Fibroblast of skin of back (primary cell): ENCODE measurements at places on chromosomes 12 and 14.
A peak's percentile ranks its signal among the peaks of the same experiment; 100 is the strongest.

DNA sequence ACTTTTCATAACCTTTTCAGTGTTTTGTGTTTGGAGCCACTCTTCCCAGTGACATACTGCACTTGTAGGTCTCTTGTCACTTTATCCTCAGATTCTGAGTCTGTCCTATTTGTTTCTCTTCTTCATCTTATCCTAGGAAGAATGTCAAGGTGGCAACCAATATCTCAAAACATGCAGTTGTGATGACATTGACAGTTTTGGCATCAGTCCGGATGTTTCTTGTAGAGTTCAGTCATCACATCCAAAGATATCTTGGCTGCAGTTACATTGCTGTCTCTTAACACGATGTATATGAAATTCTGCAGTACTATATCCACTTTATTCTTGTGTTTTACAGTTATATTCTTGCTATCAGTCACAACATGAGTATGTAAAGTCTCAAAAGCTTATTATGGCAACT is 6.4 kb downstream of the ADIPOR2 start:
- no peak for DNase-seq

DNA sequence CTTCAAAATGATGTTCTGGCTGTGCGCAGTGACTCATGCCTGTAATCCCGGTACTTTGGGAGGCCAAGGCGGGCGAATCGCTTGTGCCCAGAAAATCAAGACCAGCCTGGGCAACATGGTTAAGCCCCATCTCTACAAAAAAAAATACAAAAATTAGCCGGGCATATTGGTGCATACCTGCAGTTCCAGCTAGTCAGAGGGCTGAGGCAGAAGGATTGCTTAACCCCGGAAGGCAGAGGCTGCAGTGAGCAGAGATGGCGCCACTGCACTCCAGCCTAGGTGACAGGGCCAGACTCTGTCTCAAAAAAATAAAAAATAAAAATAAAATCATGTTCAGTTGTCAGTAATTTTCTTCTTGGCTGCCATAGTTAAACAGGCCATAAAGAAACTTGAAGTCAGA is 245.9 kb upstream of the USP15 start:
- DNase-seq: no peak

DNA sequence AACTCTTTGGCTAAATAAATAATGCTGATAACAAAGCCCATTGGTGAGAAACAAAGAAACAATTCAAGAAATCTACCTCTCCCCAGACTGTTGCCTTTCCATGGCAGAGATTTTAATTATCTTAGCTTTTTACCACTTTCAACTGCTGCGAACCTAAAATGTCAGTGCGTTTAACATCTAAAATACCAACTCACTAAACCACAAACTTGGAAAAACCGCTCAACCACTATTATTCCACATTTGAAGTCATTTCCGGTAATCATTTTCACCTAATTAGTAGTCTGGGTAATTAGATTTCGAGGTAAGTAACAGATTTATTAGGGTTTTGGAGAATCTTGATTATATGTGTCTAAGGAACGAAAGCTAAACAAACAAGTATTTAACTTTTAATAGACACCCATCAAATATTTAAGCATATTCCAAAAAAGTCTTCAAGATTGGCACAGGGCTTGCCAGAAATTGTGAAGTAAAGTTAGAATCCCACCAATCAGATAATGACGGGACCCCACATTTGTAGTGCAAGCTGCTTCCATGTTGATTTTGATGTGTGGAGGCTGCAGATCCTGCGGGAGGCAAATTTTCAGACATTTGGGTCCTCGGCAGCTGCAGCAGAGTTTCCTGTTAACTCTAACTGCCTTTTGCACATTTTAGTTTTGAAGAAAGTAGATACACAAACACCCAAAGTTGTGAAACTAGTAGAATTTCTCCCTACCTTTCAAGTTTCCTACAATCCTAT is 4.1 kb downstream of the OTX2 start:
- DNase-seq: no peak

- DNase-seq: no peak
Measured at GRCh38 chr14:65618996-65619395, 206.5 kb downstream of the FUT8 start.

GRCh38 chr12:91935296-91935695 is 210.3 kb downstream of the BTG1 start:
- no peak for DNase-seq

DNA sequence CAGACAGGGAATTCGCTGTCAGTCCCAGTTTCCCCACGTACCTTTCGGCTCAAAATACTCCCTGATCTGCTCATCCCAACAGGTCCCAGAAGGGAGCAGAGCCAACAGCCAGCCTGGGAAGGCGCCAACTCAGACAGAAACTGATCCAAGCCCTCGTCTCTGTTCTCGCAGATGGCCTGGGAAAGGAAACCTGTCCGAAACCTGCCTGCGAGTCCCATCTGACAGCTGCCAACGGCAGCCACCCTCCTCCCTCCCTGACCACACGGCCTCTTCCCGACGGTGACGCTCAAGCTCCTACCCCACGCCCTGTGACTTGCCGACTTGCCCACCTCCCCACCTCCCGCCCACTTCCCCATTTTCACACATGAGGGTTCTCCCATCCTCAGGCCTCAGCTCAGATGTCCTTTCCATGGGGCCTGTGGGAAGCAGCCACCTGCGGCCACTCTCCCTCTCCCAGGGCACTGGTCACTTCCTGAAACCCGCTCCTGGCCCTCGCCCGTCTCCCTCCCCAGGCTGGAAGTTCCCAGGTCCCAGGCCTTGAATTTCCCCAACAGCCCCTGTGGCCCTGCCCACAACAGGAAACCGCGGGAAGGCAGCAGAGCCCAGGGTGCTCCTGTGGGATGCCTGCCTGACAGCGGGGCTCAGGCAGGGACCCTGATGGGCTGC is 60.9 kb upstream of the FBRSL1 start:
- no peak for DNase-seq

- DNase-seq: no peak
Measured at GRCh38 chr14:73267474-73267873, 30.2 kb downstream of the PAPLN start.

DNA sequence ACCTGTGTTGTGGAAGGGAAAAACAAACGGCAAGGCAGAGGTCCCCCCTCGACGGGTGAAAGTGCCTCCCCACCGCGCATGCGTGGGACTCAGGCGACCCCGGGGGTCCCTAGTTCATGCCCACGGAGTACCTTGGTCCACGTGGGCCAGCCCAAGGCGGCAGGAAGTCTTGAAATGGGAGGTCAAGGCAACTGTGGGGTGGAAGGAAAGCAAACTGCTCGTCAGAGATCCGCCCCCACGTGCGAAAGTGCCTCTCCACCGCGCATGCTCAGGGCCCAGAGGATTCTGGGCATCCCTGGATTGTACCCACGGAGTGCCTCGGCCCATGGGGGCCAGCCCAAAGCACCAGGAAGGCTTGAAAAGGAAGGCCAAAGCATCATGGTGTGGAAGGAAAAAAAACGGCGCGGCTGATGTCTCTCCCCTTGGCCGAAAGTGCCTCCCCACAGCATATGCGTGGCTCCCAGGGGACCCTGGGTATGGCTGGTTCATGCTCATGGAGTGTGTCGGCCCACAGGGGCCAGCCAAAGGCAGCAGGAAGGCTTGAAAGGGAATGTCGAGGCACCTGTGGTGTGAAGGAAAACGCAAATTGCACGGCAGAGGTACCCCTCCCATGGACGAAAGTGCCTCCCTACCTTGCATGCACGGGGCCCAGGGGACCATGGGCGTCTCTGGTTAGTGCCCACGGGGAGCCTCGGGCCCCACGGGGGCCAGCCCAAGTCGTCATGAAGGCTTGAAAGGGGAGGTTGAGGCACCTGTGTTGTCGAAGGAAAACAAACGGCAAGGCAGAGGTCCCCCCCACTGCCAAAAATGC is 369.7 kb downstream of the ALG10 start:
- DNase-seq: no peak

GRCh38 chr12:91074851-91075250 is 17.0 kb upstream of the KERA start:
- DNase-seq: no peak

DNA sequence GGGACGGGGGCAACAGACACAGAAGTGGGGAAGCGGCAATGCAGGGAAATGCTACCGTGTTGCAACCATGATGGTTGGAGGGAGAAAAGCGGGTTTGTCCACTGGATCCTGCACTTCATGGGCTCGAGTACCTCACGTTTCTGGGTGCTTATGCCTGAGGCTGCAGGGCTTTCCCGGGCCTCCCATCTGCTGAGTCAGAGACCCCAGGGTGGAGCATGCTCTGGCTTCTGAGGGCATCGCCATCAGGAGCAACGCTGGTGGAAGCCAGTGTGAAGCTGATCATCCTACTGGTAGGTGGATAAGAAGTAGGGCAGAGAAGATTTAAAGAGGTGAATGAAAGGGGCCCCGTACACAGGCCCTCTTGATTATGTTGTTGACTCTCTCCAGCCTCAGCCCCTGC is 5.0 kb upstream of the ADGRD1 start:
- no peak for DNase-seq

DNA sequence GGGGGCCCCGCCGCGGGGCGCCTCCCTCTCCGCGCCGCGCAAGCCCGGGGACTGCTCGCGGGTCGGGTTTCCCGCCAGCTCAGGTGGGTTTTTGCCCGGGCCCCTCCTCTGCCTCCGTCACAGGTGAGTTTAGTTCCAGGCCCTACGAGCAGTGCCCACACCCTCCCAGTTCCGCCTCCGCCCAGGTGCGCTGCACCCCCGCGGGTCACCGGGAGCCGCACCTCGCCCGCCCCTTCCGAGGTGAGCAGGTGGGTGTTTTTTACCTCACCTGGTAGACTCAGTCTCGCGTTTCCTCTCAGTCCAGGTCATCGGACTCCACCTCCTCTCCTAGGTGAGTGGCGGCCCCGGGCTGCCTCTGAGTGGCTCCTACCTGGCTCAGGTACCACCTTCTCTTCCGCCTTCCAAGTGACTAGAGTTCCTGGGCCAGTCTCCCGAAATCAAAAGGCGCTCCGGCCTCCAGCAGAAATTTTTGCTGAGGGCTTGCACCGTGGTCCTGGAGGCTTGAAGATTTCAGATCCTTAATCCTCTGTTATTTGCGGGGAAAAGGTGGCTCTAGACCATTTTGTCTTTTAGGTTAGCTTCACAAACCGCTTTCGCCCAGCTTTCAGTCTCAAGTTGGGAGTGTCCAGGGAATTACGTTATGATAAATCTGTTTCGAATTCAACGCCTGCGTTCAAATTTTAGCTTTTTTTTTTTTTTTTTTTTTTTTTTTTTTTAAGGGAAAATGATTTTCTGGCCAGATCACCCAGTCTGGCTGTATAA is at the start of gene TMEM30B:
TSS of gene TMEM30B (minus strand) at position 153 of the 762 bp plus-strand sequence. CDS start 191 bp downstream, outside the sequence.
- DNase-seq: no peak

- DNase-seq: peak; percentile 74
Measured at GRCh38 chr12:105393587-105393986, 63.1 kb downstream of the C12orf75 start.

- no peak for DNase-seq
Measured at GRCh38 chr12:11730299-11731041, 81.0 kb downstream of the ETV6 start.

DNA sequence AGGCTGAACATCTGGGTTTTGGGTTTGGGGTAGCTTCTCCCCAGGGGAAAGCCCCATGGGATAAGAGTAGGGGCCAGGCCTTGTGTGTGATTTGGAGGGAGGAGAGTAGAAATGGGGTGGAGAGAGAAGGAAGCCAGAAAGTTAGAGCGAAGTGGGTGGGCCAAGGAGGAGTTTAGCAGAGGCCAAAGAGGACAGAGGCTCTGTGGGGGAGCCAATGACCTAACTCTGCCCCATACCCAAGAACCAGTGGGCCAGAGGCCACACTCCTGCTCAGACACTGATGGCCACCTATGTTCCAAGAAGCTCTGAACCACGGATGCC is 9.3 kb downstream of the ZNF385A start:
- no peak for DNase-seq

DNA sequence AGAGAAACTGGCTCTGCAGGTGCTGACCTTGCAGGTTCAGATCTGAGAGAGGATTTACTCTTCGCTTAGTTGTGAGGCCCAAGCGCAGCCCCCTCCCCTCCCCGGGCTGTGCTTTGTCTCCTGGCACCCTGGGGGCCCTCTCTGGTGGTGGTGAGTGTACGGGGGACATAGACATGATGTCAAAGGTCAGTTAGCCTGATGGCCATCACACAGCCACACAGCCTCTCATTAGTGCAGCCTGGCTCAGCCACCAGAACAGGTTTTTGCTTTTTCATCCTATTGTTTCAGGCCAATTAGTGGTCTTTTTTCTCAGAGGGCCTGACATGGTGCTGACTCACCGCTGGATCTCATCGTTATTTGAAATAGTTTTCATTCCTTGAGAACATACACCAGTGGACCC is 437.9 kb downstream of the AACS start:
- no peak for DNase-seq

DNA sequence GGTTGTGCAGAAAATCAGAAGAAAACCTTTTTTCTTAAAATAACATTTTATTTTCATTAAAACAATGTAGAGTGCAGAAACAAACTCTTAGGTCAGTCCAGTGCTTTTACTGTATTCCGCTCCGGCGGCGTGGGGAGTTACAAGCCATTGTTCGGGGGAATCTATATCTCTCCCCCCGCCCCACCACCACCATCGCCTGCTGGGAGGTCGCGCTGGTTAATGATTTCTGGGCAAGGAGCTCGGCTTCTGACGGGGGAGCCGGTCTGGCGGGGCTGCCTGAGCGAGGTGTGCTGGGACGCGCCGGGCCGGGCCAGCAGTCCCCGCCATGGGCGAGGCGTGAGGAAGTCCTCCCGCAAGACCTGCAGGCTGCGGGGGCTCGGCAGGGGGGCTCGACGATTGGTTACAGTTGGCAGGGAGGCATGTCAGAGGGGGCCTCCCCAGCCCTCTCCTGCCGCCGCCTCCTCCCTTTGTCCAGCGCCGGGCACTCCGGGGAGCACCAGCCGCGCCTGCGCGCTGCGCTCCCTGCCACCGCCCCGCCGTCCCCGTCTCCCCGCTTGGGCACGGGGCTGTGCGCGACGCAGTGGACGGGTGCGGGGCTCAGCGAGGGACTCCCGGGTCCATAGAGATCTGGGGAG is 1.0 kb upstream of the DUSP6 start:
- DNase-seq: peak; percentile 73

- DNase-seq: no peak
Measured at GRCh38 chr14:46399049-46399448, 252.5 kb downstream of the RPL10L start.

DNA sequence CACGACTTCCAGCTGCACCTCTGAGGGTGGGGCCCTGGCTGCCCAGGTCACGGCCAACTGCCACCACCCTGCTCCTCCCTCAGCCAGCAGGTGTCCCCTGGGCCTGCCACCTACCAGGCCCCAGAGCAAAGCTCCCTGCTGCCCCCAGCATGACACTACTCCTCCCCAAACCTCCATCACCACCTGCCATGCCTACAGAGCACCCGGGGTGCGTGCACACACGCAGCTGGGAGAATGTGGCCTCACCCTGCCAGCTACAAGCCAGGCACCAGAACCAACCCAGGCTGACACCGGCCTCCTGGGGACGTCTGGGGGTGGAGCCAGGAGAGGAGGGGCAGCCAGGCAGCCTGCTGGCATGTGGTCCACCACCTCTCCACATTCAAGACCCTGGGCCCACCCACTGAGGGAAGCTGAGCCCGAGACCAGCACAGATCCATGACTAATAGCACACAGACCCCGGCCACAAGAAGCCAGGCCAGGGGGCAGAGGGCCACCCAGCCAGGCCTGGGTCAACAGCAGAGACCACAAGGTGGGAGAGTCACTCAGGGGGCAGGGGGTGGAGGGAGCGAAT is 3.4 kb downstream of the JAG2 start:
- no peak for DNase-seq

GRCh38 chr12:54019091-54019811 is 9.0 kb upstream of the HOXC6 start:
- DNase-seq: no peak
